Nucleus accumbens (tissue), 56 donors: ENCODE measurements at places on chromosomes 13 and 19.

- DNase-seq, result no peak
Observed at GRCh38 chr19:3281026-3281425, 56.6 kb downstream of the CELF5 start.

- no peak for DNase-seq
Observed at GRCh38 chr13:87497426-87497825, 173.7 kb upstream of the SLITRK5 start.

DNA sequence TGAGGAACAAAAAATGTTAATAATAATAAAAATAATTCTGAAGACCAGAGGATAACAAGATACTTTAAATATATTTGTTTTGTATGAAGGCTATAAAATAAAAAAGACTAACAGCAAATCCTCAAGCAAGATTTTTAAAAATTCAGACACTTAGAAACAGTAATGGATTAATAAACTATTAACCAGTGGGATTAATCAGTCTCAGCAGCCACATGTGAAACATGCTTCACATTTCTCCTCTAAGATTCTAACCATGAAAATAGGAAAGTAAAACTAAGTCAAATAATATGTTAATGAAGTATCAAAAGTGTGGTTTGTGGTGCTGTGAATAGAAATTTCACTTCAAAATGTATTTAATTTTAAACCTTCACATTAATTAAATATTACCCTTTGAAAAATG is 57.4 kb downstream of the KCNRG start:
- no peak for DNase-seq

- no peak for DNase-seq
Observed at GRCh38 chr13:25899952-25900351, 151.9 kb downstream of the SHISA2 start.

DNA sequence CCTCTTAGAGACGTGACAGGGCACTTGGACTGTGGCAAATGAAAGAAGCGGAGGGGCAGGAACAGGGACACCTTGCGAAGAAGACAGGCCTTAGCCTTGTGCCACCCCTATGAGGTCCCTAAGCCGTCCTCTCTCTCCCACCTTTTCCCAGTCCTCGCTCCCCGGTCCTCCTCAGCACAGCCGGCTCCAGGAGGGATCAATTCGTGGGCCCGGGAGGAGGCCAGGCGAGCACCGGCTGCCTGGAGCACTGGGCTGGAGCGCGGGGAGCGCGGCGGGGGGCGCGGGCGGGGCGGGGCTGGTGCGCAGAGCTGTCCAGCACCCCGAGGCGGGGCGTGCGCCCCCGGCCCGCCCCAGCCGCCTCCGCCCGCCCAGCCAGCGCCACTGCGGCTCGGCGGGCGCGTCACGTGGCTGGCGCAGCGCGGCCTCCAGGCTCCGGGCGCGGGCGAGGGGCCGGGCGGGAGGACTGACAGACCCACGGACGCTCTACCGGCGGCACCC is at the start of gene LRP3:
Gene LRP3 (plus strand): TSS at position 466 of the 498 bp plus-strand sequence. CDS start 456 bp downstream, outside the sequence.
- DNase-seq, result no peak

DNA sequence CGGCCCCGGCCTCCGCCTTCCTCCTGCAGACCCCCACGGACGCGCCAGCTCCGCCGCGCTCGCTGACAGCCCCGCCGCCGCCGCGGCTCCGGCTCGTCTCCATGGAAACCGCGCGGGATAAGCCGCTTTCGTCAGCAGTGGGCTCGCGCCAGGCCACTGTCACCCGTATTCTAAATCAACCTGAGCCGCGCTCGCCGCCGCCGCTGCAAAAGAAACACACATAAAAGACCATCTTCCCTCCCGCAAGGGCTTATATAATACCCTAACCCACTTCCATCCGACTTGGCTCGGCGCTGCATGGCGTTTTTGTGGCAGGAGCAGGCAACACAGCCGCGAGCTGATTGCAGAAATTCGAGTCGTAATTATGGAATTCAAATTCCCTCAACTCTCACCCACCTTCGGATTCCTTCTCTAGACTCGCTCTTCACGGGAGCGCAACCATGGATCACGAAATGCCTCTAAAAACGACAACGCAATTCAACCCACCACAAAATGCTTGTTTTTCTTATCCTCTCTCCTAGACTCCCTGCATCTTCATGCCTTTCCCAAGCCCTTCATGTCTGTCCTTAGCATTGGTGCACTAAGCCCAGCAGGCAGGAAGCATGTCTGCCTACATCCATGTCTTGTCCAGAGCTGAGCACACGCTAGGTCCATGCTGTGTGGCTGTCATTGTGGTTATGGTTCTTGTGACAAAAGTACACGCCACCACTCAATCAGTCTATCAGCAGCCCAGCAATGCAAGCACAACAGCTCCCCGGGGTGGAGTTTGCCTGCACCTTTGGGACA is at the start of gene AMER2:
Gene AMER2 (minus strand): TSS at position 772 of the 786 bp plus-strand sequence. CDS start 669 bp downstream, at position 103.
- DNase-seq, result peak; percentile 67

DNA sequence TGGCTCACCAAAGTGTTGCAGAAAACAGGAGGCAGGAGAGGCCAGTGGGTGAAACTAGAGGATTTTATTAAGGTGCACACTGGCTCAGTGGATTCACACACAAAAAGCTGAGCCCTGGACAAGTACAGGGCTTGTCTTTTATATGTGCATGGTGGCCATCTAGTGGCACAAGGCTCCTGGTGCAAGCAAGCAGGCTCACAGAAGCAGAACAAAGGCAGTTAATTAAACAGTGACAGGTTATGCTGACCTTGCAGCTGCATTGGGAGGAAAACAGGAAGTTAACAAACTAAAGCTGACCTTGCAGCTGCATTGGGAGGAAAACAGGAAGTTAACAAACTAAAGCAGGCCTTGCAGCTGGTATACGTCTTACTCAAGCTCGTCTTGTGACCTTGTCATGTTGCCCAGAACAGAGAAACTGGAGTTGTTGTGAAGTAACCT is 65.3 kb upstream of the ZNF681 start:
- no peak for DNase-seq

GRCh38 chr19:37551129-37551993 is 43.2 kb downstream of the ZNF571 start:
- peak; percentile 38 for DNase-seq

- no peak for DNase-seq
Observed at GRCh38 chr13:21079221-21079620, 17.8 kb upstream of the LATS2 start.

- no peak for DNase-seq
Observed at GRCh38 chr19:10230861-10231611, at the start of gene S1PR2. S1PR2 (minus strand) TSS chr19:10231331; CDS start chr19:10224905, 6,426 bp downstream.

DNA sequence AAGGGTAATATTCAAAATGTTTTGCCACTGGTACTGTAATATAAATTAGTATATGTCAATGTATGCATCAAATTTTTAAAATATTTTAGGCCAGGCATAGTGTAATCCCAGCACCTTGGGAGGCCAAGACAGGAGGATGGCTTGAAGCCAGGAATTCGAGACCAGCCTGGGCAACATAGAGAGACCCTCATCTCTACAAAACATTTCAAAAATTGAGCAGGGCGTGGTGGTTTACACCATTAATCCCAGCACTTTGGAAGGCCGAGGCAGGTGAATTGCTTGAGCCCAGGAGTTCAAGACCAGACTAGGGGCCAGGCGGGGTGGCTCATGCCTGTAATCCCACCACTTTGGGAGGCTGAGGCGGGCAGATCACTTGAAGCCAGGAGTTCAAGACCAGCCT is 14.1 kb upstream of the STRN4 start:
- DNase-seq, result no peak

- DNase-seq, result no peak
Observed at GRCh38 chr19:47458672-47459071, 13.0 kb downstream of the SLC8A2 start.
